ENCODE measurements at places on chromosomes 2 and 18.

DNA sequence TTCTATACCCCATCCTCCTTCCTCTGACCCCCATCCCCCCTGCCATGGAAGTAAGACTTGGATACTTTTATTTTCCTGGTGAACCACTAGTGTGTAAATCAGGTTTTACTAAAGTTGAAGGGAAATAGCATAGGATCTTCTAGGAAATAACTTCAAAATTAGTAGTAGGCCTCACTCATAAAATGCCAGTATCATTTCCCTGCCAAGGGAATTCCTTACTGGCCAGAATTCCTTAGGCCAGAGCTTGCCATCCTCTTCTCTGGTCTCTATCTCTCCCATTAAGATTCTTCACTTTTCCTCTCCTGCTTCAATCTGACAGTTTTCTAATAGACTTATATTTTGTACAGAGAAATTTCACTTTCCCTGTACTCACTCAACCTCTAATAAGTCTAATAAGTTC lies 322.8 kb upstream of the TANK start:
- no peak for DNase-seq

GRCh38 chr18:51668101-51668500 lies 470.6 kb upstream of the MEX3C start:
- DNase-seq = peak; percentile 39

GRCh38 chr18:23194997-23195957 lies 60.0 kb downstream of the CABLES1 start:
- no peak for DNase-seq

GRCh38 chr18:58638441-58638840 lies 9.6 kb upstream of the ALPK2 start:
- DNase-seq = no peak

DNA sequence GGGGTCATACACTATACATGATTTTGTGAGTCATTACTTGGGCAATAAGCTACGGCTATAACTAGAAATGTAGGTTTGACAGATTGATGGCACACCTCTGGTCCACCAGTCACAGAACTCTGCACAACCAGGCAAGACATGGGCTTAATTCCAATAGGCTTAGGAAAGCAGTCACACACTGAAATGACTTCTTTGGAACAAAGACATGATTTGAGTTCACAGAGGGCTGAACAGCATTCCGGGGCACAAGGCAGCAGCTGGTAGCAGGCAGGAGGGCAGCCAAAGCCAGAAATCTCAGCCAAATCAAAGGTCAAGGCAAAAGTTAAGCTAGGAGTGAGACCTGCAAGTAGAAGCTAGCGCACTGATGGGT lies 27.4 kb downstream of the FABP1 start:
- DNase-seq = no peak

DNA sequence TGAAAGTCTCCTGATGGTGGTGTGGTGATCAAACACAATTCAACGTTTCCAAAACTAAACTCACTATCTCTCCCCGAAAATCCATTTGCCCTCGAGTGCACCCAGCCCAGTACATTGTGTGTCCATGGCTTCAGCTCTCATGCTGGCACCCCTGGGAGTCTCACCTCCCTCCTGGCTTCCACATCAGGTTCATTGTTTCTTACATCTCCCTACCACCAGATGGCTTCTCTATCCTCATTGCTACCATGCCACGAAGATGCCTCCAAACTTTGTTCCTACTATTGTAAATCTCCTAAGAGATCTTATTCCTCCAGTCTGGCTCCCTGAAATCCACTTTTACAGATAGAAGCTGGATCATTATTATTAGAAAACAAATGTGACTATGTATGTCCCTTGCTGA lies 197.0 kb downstream of the MYT1L start:
- DNase-seq = no peak
